ENCODE measurements at places on chromosomes 1 and 21.

GRCh38 chr1:147168626-147169058 lies 3.6 kb downstream of the PRKAB2 start:
- DNase-seq = no peak

DNA sequence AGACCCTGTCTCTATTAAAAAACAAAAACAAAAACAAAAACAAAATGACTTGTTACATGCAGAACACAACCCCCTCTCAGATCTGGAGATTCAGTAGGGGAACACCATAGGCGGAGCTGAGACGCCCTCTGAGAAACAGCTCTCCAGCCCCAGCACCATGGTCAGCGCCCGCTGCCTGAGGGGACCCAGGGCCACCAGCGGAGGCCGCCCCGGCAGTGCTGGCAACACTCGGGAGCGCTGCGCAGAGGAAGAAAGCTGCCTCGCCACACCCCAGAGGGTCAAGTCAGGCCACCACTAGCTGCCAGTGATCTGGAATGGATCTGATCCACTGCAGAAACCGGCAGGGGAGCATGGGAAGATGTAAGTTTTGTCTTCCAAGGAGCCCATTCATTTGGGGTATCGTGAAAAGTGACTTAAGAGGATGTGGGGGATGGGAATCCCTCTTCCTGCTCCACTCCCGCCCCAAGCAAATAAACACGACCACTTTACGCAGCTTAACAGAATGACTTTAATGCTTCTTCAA lies 3.1 kb downstream of the ACTA1 start:
- DNase-seq = no peak

GRCh38 chr1:180153032-180153431 lies 1.6 kb upstream of the QSOX1 start:
- DNase-seq = no peak

DNA sequence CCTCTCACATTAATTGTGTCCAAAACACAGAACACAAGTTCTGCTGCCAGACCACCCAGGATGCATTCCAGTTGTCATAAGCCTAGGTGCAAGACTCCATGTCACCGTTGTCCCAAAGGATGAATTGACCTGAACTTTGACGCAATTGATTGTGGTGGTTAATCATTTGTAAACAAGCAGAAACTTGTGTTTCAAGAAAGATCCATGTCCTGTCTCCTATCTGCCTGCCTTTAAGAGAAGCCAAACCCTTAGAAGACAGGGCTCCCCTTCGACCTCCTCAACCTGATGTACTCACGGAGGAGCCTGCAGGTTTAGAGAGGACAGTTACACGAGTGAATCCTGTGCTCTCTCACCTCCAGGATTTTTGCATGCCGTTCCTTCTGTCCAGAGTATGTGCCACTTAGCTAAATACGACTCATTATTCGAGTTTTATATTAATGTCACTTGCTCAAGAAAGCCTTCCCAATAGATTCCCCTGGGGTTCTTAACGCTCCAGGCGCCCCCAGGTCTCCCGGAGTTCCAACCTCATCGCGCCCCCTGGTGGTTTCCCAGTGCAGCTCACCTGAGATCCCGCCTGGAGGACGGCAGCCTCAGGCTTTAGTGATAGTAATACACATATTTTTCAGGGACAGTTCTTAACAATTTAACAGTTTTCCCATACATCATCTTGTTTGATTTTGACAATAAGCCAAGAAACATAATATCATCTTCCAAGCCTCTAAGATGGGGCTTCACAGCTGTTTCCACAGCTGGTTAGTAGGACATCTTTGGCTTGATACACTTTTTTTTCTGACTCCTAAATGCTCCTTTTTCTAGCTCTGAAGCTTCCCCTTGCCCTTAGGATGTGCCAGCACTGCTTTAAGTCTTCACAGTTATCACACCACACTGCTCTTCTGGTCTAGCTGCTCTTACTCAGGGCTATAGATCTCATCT lies 2.4 kb upstream of the C8B start:
- no peak for DNase-seq

Data from stimulated activated CD8-positive, alpha-beta memory T cell treated with anti-CD3 and anti-CD28 coated beads, Interleukin-4, amount 100 ng/mL, for 1 hour (primary cell).